ENCODE measurements at places on chromosomes 4 and X. TPM values are rescaled to one million over a fixed set of nuclear protein-coding genes. Genes with fewer than 3 reads are reported as not detected.

The TMEM35A gene
- 20.3 TPM for total RNA-seq

DNA sequence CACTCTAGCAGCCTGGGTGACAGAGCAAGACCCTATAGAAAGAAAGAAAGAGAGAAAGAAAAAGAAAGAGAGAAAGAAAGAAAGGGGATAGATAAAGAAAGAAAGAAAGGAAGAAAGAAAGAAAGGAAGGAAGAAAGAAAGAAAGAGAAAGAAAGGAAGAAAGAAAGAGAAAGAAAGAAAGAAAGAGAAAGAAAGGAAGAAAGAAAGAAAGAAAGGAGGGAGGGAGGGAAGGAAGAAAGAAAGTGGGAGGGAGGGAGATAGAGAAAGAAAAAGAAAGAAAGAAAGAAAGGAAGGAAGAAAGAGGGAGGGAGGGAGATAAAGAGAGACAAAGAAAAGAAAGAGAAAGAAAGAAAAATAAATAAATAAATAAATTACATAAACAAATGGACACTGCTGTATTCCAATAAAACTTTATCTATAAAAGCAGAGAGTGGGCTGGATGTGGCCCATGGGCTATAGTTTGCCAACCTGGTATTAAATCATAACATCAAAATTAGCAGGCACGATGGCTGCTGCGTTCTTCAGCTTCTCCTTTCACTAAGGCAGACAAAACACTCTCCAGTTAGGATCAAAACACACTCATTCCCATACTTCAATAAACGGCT, 165.0 kb downstream of the ZNF674 start:
- H3K27me3 ChIP-seq: no peaks in the 10 kb centered on the region
- no peak for DNase-seq
- H3K4me3 ChIP-seq: no peak overlapping the region
- no peak overlapping the region for H3K27ac ChIP-seq
- H3K4me1 ChIP-seq: no peaks in the 10 kb centered on the region
- H3K36me3 ChIP-seq: no peaks in the 10 kb centered on the region

DNA sequence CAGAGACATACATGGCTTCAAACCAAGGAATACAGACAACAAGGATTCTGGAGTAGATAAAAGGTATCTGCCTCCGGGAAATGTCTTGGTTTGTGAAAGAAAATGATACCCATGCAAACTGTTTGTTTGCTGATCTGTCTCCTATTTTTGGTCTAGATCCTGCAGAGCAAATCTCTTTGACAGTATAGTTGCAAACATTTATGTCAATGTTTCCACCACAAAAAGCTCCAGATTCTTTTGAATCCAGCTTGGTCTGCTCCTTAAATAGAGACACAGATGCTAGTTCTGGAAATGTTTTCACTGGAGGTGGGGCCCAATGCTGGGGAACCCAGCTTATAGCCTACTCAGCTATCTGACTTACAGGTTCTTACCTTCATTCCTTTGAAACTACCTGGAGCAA, 119.7 kb downstream of the ATG4A start:
- H3K36me3 ChIP-seq: no peaks in the 10 kb centered on the region
- DNase-seq: no peak
- H3K27ac ChIP-seq: peak overlapping the region; percentile 3
- H3K27me3 ChIP-seq: no peaks in the 10 kb centered on the region
- H3K4me3 ChIP-seq: no peak overlapping the region
- peaks cover 18% of the 10 kb centered on the region for H3K4me1 ChIP-seq

GRCh38 chrX:143298663-143299241, 218.5 kb downstream of the SPANXN3 start:
- H3K27ac ChIP-seq: no peak overlapping the region
- H3K27me3 ChIP-seq: no peaks in the 10 kb centered on the region
- H3K4me1 ChIP-seq: no peaks in the 10 kb centered on the region
- H3K4me3 ChIP-seq: no peak overlapping the region

DNA sequence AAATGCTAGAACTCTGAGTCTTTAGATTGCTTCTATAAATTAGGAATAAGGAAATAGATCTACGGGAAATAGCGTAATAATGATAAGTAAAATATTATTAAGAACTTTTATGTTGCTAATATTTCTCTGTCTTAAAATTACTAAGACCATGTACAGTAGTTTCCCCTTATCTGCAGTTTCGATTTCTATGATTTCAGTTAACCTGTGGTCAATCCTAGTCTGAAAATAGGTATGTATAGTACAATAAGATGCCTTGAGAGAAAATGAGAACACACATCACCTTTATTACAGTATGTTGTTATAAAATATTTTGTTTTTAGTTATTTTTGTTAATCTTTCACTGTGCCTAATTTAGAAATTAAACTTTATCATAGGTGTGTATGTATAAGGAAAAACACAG, 92.6 kb downstream of the CCSER1 start:
- H3K27ac ChIP-seq: no peak overlapping the region
- H3K27me3 ChIP-seq: no peaks in the 10 kb centered on the region
- H3K36me3 ChIP-seq: no peaks in the 10 kb centered on the region
- no peak for DNase-seq
